ENCODE measurements at places on chromosomes 6 and 20.

GRCh38 chr6:158468666-158469065 lies 91.2 kb upstream of the TMEM181 start:
- DNase-seq, result no peak

- no peak for DNase-seq
These were observed 26.7 kb upstream of the TFAP2B start for GRCh38 chr6:50791900-50792508.

- no peak for DNase-seq
These were observed 40.5 kb upstream of the GCLC start for GRCh38 chr6:53585208-53585900.

DNA sequence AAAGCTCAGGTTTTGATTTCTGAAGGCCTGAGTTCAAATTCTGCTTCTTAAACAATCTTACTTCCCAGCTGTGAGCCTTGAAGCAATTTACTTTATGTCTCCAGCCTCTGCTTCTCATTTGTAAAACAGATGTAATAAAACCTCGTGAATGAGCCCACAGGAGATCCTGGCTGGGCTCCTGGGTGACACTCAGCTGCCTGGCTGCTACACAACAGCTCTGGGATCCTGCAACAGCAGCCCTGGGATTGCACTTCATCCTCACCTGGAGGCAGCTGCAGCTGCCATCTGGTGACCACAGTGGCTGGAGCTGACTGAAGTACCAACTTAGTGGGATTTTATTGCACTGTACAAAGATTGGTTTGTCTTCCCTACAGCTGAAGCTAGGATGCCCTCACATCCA lies 98.6 kb downstream of the NDUFAF5 start:
- DNase-seq, result no peak
